Kidney (tissue), 22 donors: ENCODE measurements at places on chromosomes 6 and 20. TPM values are rescaled to one million over a fixed set of nuclear protein-coding genes. Genes with fewer than 3 reads are reported as not detected.

Gene ZC2HC1B
- polyA plus RNA-seq: not detected

Gene OTOR
- polyA plus RNA-seq: not detected

Gene BTNL2
- polyA plus RNA-seq: not detected

Gene KCNK5
- polyA plus RNA-seq: 48.4 TPM

DNA sequence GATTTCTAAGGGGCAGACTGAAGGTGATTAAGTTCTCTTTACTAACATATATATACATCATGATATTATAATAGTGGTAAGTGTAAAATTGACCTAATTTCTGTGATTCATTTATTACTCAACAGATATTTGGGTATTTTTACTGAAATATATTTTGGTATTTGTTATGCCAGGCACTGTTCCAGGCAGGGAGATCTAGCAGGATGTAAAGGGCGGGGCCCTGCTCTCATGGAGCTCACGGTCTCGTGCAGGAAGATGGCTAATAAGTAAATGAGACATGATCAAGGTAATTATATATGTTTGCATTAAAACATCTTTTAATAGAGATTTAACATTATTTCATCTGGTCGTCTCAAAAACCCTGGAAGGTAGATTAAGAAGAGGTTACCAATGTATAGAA, 27.7 kb downstream of the FAM50B start:
- no peaks in the 10 kb centered on the region for H3K27me3 ChIP-seq
- no peak overlapping the region for H3K27ac ChIP-seq
- H3K36me3 ChIP-seq: no peaks in the 10 kb centered on the region
- H3K4me3 ChIP-seq: no peak overlapping the region
- DNase-seq: no peak

GRCh38 chr6:139568151-139568955, 193.9 kb upstream of the CITED2 start:
- no peaks in the 10 kb centered on the region for H3K36me3 ChIP-seq
- no peak overlapping the region for H3K4me3 ChIP-seq
- no peaks in the 10 kb centered on the region for H3K27me3 ChIP-seq

GRCh38 chr20:47066484-47067270, 172.0 kb downstream of the EYA2 start:
- no peak overlapping the region for H3K4me3 ChIP-seq
- peak; percentile 43 for DNase-seq
- no peaks in the 10 kb centered on the region for H3K36me3 ChIP-seq
- H3K27ac ChIP-seq: no peak overlapping the region
- no peaks in the 10 kb centered on the region for H3K27me3 ChIP-seq

GRCh38 chr20:35618263-35619131, 2.9 kb downstream of the SPAG4 start:
- no peak overlapping the region for H3K4me3 ChIP-seq
- H3K27ac ChIP-seq: no peak overlapping the region
- H3K27me3 ChIP-seq: no peaks in the 10 kb centered on the region
- H3K36me3 ChIP-seq: no peaks in the 10 kb centered on the region
- H3K4me1 ChIP-seq: no peaks in the 10 kb centered on the region

DNA sequence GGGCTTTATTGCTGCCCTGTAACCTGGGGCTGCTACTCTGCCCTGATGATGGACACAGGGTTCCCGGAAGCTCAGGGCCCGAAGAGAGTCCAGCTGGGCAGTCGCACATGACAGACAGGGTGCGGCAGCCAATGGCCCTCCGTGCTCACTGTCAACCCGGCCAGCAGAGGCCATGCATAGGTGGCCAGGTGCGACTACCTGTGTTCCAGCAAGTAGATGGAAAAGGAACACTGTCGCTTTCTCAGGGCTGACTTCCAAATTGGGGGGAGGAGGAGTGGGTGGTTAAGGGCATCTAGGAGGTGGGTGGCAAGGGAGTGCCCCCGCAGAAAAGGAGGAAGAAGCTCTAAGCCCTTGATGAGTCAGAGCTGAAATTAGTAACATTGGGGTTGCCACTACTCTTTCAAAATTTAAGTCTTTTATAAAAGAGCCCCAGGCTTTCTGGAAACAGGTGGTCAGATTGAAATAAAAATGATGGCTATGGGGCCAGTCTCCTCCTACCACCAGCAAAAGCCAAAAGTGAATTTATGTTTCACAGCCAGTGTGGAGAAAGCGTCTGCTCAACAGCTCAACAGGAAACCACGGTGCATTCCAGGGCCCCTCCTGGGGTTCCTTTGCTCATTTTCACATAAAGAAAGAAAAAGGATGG, 2.3 kb upstream of the RAMACL start:
- H3K27ac ChIP-seq: no peak overlapping the region
- peak; percentile 20 for DNase-seq
- no peaks in the 10 kb centered on the region for H3K36me3 ChIP-seq
- H3K27me3 ChIP-seq: no peaks in the 10 kb centered on the region
- H3K4me1 ChIP-seq: peaks cover 9% of the 10 kb centered on the region

- H3K4me1 ChIP-seq: no peaks in the 10 kb centered on the region
- DNase-seq: no peak
- no peaks in the 10 kb centered on the region for H3K36me3 ChIP-seq
- H3K27ac ChIP-seq: no peak overlapping the region
- H3K27me3 ChIP-seq: peaks cover 6% of the 10 kb centered on the region
Observed at GRCh38 chr6:104936766-104937535, 20.0 kb upstream of the LIN28B start.

DNA sequence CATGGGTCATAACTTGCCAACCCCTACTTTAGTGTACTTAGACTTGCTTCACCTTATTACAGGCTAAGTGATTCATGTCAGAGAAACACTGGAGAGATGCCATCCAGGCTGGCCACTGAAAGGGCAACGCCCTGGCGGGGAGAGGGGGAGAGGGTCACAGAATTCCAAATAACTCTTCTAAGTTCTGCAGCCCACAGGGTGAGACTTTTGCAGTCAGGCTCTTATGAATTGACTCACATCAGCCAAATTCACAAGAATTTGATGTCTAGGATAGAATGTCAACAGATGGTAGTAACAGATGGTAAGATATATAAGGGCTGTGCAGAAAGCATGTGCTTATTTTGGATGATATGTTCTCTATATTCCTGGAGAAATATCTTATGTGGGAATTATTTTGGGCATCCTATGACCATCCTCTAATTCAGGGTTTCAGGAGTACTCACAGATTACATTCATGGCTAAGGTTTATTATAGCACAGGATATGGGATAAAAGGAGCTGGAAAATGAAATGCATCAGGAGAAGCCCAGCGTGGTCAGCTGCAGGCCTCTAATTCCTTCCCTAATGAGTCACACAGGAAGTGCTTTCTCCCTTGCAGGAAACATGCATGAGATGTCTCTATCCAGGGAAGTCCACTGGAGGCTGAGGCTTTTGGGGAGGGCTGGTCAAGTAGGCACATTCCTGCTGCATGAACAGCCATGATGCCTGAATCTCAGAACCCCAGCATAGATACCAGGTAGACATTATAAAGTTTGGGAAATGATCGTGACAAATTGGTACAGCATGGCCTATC, 58.7 kb upstream of the RIN2 start:
- no peak overlapping the region for H3K27ac ChIP-seq
- DNase-seq: no peak
- no peaks in the 10 kb centered on the region for H3K36me3 ChIP-seq
- no peak overlapping the region for H3K4me3 ChIP-seq

DNA sequence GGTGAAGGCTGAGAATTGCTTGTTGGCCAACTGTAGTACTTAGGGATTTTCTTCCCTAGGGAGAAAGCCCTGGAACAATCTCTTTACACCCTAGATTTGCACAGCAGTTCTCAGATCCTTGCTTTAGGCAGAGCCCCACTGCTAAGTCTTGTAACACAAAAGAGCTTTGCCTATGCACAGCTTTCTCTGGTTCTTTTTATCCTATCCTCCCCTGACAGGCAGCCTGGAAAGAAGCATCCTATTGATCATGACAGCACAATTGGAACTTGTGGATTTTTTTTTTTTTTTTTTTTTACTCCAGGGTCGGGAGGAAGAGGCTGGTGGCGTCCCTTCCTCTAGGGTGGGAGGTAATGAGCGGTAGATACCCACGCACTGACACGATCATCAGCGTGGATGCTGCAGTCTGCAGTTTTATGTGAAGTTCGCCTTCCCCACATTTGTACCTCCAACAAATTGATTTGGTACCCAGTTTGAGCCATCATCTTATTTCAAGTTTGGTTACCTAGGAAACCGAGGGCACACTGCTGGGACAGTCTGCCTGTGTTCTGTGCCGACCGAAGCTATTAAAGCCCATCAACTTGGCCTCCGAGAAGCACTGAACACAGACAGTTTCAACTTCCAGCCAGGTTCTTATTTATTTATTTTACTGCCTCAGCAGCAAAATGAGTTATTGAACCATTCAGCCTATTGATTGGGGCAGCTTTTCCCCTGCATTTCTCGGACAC, 110.1 kb downstream of the NRN1 start:
- no peak for DNase-seq
- H3K27me3 ChIP-seq: no peaks in the 10 kb centered on the region
- no peak overlapping the region for H3K27ac ChIP-seq

DNA sequence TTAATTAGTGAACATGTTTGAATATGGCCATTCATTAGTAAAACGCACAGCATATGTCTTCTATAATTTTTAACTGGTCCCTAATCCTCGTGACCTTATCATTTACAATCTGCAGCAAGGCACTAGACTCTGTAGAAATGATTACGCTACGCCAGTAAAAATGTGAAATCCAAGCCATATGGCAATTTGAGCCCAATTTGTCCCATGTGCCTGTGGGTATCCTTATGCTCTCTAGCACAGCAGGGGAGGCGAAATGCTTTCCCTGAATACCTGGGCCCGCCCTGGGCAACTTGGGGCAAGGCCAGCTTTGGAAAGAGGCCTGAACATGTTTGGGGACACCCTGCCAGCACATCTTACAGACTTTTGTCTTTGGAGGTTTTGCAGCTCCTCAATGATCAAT, 122.7 kb upstream of the AGPAT4 start:
- no peak for DNase-seq
- no peak overlapping the region for H3K27ac ChIP-seq
- no peak overlapping the region for H3K4me3 ChIP-seq
- H3K36me3 ChIP-seq: no peaks in the 10 kb centered on the region
- H3K4me1 ChIP-seq: no peaks in the 10 kb centered on the region
- H3K27me3 ChIP-seq: no peaks in the 10 kb centered on the region

- H3K27me3 ChIP-seq: no peaks in the 10 kb centered on the region
- peaks cover 15% of the 10 kb centered on the region for H3K36me3 ChIP-seq
- no peak overlapping the region for H3K27ac ChIP-seq
- H3K4me1 ChIP-seq: peaks cover 5% of the 10 kb centered on the region
- no peak for DNase-seq
Observed at GRCh38 chr6:25984265-25984664, 21.7 kb downstream of the TRIM38 start.

- no peaks in the 10 kb centered on the region for H3K27me3 ChIP-seq
- H3K4me1 ChIP-seq: no peaks in the 10 kb centered on the region
- DNase-seq: no peak
Observed at GRCh38 chr6:157898169-157898568, 75.1 kb downstream of the SNX9 start.

- H3K4me3 ChIP-seq: peak overlapping the region; percentile 87
- no peaks in the 10 kb centered on the region for H3K27me3 ChIP-seq
- peak; percentile 64 for DNase-seq
- peaks cover 27% of the 10 kb centered on the region for H3K4me1 ChIP-seq
- H3K27ac ChIP-seq: peak overlapping the region; percentile 95
- H3K36me3 ChIP-seq: no peaks in the 10 kb centered on the region
Observed at GRCh38 chr20:46406986-46407670, 713 bp upstream of the ELMO2 start.

- no peaks in the 10 kb centered on the region for H3K36me3 ChIP-seq
- no peak overlapping the region for H3K27ac ChIP-seq
- H3K4me1 ChIP-seq: no peaks in the 10 kb centered on the region
- no peak overlapping the region for H3K4me3 ChIP-seq
- no peak for DNase-seq
- H3K27me3 ChIP-seq: no peaks in the 10 kb centered on the region
Observed at GRCh38 chr20:16028923-16029322, 544.3 kb downstream of the KIF16B start.

GRCh38 chr6:38632490-38632889, 7.2 kb downstream of the BTBD9 start:
- H3K4me3 ChIP-seq: no peak overlapping the region
- no peaks in the 10 kb centered on the region for H3K4me1 ChIP-seq
- no peaks in the 10 kb centered on the region for H3K27me3 ChIP-seq
- no peaks in the 10 kb centered on the region for H3K36me3 ChIP-seq
- no peak overlapping the region for H3K27ac ChIP-seq
- DNase-seq: no peak

- no peak overlapping the region for H3K27ac ChIP-seq
- no peak overlapping the region for H3K4me3 ChIP-seq
- no peak for DNase-seq
- peaks cover 3% of the 10 kb centered on the region for H3K4me1 ChIP-seq
- no peaks in the 10 kb centered on the region for H3K36me3 ChIP-seq
- H3K27me3 ChIP-seq: no peaks in the 10 kb centered on the region
Observed at GRCh38 chr20:58622671-58623578, 28.2 kb upstream of the STX16 start.

GRCh38 chr20:36847009-36847709, 28.8 kb upstream of the TLDC2 start:
- peak overlapping the region; percentile 41 for H3K27ac ChIP-seq
- no peak for DNase-seq
- H3K36me3 ChIP-seq: no peaks in the 10 kb centered on the region
- no peaks in the 10 kb centered on the region for H3K27me3 ChIP-seq
- H3K4me3 ChIP-seq: no peak overlapping the region
- H3K4me1 ChIP-seq: peaks cover 5% of the 10 kb centered on the region

DNA sequence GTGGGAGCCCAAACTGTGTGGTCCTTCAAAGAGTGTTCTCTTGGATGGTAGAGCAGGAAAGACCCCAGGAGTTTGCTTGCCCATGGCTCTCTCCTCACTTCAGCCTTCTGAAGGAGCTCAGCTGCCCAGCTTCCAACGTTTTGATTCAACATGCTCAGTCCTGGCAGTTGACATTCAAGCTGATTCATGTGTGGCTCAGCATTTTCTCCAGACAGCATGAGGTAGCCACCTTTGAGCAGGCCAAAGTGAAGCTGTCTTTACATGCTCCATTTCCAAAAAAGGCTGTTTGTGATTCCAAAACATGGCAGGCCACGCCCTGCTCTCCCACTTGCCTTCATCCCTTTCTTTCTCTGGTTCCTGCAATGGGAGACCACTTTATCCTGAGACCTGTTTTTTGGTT, 280.2 kb downstream of the TBC1D7 start:
- H3K4me1 ChIP-seq: no peaks in the 10 kb centered on the region
- DNase-seq: no peak
- H3K27ac ChIP-seq: no peak overlapping the region
- H3K27me3 ChIP-seq: no peaks in the 10 kb centered on the region
- H3K36me3 ChIP-seq: no peaks in the 10 kb centered on the region

DNA sequence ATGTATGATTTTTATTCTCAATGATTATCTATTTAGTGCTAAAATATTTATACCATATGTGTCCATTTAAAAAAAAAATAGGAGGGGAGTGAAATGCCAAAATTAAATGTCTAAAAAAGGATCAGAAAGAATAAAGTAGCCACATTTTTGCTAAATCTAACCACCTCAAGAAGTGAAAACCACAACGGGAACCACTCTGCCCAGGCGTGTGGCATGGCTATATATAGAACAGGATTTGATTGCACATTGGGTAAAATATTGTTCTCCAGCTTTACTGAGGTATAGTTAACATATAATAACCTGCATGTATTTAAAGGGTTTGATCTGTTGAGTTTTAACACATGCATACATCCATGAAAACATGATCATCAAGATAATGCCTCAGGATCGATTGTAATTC, 19.0 kb upstream of the AFDN start:
- no peaks in the 10 kb centered on the region for H3K27me3 ChIP-seq
- no peak for DNase-seq
- no peaks in the 10 kb centered on the region for H3K36me3 ChIP-seq
- no peak overlapping the region for H3K4me3 ChIP-seq
- no peak overlapping the region for H3K27ac ChIP-seq
